Sciatic nerve (tissue), 2 donors: ENCODE measurements at places on chromosomes 3 and 15. TPM values are rescaled to one million over a fixed set of nuclear protein-coding genes. Genes with fewer than 3 reads are reported as not detected.

- DNase-seq, result no peak
These were observed 90.0 kb downstream of the TGFBR2 start for GRCh38 chr3:30696403-30696819.

DNA sequence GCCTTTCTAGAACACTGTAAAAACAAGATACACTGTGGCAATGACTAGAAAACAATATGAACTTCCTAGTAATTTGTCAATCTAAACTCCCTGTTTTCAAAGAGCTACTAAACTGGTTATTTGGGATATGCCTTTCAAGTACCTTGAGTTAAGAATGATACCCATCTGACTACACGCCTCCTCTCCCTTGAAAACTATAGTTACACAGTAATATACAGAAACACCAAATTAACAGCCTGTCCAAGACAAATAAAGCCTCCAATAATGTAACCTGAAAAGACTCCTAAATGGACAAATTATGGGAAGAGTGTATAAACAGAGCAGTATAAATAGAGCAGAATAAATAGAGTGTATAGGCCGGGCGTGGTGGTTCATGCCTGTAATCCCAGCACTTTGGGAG is 70.1 kb downstream of the SMARCC1 start:
- no peak for DNase-seq

Gene ACTR8
- 25.8 TPM for total RNA-seq

GRCh38 chr3:121648219-121648958 is 12.3 kb downstream of the HCLS1 start:
- no peak for DNase-seq

DNA sequence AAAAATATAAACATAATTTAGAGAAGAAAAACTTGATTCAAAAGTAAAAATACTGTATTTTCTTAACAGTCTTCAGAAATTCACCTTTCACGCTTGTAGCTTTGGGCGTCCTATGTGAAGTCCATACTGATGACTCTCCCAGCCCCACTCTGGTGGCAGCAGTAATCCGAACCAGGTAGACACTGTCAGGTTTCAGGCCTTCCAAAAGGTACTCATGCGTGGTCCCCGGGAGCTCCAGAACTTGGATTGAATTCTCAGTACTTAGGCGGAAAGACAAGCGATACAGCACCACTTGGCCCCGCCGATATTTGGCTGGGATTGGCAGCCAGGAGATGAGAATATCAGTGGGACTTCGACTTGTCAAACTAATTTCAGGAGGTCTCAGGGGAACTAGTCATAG is 69.7 kb downstream of the PRTG start:
- DNase-seq, result no peak

DNA sequence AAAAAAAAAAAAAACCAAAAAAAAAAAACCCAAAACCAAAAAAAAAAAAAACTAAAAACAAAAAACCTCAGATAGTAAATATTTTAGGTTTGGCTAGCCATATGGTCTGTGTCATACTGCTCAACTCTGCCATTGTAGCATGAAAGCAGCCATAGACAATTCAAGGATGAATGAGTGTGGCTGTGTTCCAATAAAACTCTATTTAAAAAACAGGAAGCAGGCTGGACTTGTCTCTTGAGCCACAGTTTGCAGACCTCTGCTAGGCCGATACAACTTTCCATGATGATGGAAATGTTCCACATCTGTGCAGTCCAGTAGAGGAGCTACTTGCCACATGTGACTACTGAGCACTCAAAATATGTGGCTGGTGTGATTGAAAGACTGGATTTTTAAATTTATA is 11.1 kb downstream of the EFCAB12 start:
- no peak for DNase-seq

- no peak for DNase-seq
These were observed 580.7 kb upstream of the EPHA6 start for GRCh38 chr3:96233679-96234078.

DNA sequence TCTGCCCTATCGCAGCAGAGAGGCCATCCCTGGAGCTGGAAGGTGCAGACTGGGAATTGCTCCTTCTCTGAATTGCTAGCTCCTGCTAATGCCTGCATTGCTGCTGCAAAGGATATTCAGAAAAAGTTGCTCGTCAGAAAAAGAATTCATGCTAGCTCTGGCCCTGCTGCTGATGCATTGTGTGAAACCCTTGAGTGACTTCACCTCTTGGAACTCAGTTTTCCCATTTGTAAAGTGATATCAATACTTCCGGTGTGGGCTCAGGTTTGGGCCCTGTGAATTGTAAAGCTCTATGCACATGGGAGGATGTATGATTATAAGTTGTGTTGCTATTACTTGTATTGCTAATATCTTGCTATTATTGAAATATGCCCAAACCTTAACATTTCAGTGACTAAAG is 11.4 kb downstream of the SQOR start:
- no peak for DNase-seq
